ENCODE measurements at places on chromosomes 4 and X.

DNA sequence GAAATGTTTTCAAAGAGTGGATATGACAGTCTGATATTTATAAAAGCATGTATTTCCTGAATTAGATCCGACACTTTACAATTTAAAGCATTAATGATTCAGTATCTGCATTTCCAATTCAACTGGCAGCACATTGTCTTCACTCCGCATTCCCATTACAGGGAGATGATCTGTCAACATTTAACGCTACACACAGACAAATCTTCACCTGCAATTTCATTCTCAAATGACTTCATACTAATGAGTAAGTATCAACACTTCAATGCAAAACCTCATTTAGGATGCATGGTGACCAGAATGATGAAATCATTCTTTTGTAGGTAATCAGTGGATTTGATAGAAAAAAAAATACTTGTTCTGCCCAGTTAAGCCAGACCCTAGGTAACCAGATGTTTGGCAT lies 749.6 kb downstream of the CENPC start:
- no peak for DNase-seq

DNA sequence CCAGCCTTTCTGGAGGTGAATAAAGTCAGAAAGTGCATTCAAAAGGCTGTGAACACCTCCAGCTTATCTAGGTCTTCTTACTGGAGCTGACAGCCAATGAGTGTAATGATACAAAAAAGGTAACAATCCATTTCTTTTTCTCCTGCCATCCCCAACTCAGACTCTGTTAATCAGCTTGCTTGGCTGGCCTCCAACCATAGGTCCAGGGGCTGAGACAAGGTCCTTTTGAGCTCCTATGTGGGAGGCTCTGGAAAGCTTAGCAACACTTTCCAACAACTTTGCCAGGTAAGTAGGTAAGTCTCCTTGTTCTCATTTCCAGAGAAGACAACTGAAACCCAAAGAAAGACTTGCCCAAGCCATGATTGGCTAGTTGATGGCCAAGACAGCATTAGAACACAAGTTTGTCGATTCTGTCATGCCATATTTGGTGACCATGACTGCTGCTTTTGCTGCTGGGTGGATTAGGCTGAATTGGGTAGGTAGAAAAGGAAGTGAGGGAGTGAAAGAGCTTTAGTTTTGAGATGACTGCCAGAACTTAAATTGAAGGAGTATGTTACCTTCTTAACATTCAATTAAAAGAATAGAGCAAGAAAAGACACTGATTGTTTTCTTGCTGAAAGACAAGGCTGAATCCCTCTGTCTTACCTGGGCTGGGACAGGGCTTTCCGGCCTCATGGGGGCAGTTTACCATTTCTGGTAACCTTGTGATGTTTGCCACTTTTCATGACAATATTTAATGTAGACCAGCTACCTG lies 22.8 kb downstream of the VSIG4 start:
- DNase-seq: no peak

DNA sequence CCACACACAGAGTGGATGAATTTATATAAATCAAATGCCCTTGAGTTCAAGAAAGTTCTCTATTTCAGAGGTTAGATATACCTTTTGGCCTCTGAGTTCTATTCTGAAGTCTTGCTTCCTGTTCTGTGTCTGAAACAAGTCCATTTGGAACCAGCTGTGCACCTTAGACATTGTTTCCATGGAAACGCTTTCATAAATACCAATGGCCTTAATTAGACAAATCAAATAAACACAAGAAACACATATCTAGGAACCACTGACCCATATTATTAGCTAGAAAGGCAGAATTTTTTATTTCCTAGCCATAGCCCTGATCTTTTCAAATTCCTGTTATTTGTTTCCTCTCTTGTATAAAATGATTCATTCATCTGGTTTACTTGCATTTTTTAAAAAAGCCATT lies 8.4 kb upstream of the C4orf54 start:
- DNase-seq: no peak

- no peak for DNase-seq
Measured at GRCh38 chr4:8647626-8648025, 55.1 kb downstream of the CPZ start.

DNA sequence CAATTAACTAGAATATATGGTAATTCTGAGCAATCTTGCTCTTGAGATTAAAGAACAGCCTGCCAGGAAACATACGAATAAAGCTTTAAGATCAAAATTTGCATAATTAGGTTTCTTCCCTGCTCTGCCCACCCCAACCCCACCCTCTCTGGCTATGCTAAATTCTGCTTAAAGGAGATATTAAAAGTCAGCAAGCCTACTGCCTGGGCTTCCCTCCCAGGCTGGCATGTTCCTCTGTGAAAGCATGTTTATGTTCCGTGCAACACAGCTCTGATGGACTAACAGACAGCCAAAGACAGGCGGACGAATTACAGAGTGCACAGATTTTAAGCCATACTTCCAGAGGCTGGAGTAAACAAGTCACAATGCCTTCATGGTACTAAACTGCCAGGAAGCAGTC lies 28.4 kb downstream of the CD99L2 start:
- no peak for DNase-seq

DNA sequence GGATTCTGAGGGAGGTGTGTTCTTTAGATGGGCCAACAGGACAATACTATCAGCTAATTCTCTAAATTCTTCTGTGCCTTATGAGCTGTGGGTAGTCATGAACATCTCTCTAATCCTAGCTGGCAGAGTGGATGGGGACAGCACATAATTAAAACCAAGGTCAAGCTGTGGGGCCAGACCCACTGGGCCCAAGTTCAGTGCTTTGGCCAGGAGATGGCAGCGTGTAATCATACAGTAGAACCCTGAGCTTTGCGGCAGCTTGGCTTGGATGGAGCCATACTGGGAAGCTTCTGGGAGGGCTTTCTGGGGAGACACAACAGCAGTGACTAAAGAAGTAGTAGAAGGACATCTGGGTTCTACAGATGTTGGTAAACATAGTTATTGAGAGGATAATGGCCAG lies 140.3 kb upstream of the CXCL13 start:
- DNase-seq: peak; percentile 30

DNA sequence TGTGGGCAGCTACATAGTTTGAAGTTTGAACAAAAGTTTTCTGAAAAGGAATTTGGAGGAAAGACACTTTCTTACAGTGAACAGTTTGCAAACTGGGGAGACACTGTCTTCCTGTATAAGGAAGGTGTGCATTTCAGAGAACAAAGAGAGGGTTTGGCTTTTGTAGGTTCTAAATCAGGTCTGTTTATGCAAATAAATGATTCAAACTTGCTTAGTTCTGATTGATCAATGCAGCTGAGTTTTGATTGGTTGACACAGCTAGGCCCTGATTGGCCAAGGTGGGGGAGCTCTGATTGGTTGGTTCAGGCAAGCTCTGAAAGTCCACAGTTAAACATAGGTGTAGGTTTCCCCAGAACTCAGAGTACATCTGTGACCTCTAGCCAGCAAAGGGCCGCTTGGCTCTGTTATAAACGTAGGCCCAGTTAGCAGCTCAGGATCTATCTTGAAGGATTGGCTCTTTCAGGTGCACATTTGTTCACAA lies 63.0 kb upstream of the ENPP6 start:
- DNase-seq: no peak

DNA sequence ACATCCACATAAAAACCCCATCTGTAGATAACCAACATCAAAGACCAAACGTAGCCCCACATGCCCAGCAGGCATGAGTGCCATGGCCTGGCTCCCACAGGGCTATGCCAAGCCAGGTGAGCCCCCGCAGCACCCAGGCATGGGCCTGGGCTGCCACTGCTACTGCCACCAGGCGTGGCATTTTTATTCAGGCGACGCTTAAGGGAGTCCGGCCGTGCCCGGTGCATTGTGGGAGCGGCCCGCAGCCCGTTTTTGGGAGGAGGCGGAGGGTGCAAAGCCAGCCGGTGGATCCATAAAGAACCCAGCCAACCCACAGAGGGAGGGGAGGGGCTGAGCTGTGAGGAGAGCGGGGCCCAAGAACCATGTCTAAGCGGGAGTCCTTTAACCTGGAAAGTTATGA lies 205.9 kb downstream of the CHIC1 start:
- DNase-seq: no peak

- no peak for DNase-seq
Measured at GRCh38 chr4:23458054-23458453, 431.8 kb downstream of the PPARGC1A start.

DNA sequence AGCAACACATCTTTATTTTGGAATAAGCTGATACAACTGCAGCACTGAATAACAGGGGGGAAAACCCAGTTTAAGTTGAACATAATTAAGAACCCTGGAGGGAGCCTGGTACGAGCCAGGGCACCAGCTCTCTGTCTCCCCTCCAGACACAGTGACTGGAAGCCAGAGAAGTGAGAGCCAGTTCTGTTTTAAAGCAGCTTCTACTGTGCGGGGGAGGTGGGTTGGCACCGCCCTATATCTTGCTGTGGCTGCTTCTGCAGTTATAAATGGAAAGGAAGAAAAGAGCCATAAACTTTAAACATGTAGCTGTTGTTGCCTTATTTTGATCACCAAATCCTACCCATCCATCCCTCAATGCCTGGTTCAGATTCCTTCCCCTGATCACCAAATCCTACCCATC lies 207.9 kb upstream of the ANXA3 start:
- DNase-seq: no peak

- no peak for DNase-seq
Measured at GRCh38 chr4:24843096-24843495, 47.7 kb downstream of the SOD3 start.

- no peak for DNase-seq
Measured at GRCh38 chr4:14906805-14907204, 95.5 kb upstream of the CPEB2 start.

GRCh38 chr4:37132351-37132974 lies 112.1 kb upstream of the NWD2 start:
- no peak for DNase-seq

DNA sequence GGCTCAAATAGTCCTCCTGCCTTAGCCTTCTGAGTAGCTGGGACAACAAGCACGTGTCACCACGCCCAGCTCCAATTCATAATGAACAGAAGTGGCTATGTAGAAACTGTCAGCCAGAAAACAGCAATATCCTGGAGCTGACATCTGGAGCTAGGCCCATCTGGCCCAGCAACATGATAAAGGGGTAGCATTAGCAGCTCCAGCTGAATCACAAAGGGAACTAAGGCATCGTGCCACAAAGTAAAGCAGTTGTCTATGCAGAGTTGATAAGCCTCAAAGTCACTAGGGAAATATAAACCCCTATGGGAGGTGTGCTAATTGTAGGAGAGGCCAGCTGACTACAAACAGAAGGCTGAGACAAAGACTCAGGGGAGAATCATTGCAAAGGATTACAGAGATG lies 270.5 kb upstream of the GPC4 start:
- no peak for DNase-seq

GRCh38 chr4:83489711-83490326 lies 4.9 kb upstream of the ABRAXAS1 start:
- no peak for DNase-seq

GRCh38 chr4:10046471-10046870 lies 25.2 kb upstream of the SLC2A9 start:
- DNase-seq: peak; percentile 41

DNA sequence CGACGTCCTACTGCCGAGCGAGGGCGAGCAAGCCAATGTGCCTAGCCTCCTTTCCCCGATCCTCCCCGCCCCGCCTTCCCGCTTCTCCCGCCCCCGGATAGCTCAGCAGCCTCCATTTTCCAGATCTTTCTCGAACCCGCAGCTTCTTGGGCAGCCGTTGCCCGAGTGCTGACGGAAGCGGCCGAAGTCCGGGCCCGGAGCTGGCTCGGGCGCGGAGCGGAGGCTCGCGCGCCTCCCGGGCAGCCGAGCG lies 172 bp upstream of the HSPA4L start:
- DNase-seq: peak; percentile 84

DNA sequence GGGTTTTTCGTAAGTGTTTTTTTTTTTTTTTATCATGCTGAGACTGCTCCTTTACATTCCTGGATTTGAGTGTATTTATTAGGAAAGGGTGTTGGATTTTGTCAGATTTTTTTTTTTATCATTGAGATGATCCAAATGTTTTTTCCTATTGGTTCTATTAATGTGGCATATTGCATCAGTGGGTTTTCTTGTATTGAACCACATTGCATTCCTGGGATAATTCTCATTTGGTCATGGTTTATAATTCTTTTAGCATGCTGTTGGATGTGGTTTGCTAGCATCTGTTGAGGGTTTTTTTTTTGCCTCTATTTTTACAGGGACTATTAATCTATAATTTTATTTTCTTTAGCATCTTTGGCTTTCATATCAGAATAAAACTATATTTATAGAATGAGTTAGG lies 28.8 kb downstream of the COL4A5 start:
- peak; percentile 66 for DNase-seq

DNA sequence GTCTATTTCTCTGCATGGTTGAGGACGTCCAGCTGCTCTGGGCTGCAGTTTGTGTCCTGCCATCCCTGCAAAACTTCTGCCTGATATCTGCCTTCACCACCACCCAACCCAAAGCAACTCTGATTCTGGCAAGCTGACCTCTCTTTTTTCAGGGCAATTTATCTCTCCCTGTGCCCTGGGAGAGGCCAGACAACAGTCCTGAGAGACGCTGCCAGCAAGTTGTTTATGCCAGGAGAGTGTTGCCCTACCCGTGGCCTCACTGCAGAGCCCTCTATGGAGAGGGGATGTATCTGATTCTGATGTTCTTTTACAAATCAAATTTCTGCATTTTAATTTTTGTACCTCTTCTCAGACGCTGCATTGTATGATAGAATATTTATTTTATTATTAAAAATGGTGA lies 36.6 kb upstream of the BRWD3 start:
- DNase-seq: no peak

DNA sequence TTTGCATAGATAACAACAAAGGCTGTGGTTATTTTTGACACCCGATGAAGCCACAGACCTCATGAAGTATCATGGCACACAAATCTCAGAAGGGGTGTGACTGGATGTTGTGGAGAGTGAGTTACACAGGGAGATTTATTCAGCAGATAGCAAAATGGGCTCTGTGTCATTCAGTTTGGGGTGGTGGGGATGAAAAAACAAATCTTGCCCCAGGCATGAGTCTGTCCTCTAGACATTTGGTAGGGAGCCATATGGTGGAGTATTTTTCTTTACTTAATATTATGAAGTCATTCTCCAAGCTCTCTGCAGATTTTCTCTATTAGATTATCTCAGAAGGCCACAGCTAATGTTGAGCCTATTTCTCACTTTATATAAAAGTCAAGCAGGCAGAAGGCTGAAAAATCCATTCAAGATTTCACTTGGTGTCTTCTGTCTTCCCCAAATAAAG lies 277.1 kb upstream of the TENM3 start:
- DNase-seq: peak; percentile 92

DNA sequence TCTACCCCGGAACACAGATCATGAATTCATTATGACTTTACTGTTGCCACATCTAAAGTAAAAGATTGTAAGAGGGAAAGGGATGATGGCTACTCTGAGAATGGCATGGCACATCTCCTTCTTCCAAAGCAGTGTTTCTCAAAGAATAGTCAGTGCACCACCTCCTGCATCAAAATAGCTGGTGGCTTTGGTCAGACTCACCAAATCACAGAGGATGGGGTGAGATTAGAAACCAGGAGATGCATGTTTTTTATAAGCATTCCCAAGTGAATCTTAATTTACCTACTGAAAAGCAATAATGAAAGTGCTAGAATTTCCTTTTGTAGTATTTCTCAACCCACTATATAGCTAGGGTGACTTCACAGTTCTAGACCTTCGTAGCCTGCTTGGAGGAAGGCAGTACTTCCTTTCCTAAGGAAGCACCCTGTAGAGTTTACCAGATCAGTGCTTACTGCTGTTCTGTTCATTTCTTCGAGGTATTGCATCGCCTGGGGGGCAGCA lies 340.8 kb upstream of the KLF3 start:
- peak; percentile 78 for DNase-seq

Measured in EH (cell line).